NB4 (cell line): ENCODE measurements at places on chromosomes 13 and 19.

GRCh38 chr13:100944791-100945345, 270.3 kb upstream of the TMTC4 start:
- DNase-seq: no peak

- DNase-seq: no peak
Measured at GRCh38 chr13:73850104-73850873, 283.9 kb downstream of the KLF12 start.

DNA sequence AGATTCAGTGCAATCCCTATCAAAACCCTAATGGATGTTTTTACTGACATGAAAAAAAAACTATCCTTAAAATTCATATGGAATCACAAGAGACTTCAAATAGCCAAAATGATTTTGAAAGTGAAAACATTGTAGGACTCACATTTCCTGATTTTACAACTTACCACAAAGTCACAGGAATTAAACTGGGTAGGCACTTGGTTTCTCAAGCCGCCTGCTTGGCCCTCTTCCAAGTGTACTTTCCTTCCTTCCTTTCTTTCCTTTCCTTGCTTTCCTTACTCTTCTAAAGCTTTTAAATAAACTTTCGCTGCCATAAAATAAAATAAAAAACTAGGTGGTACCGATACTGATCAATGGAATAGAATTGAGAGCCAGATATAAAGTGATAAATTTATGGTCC, 21.0 kb upstream of the CD33 start:
- DNase-seq: no peak

- DNase-seq: peak; percentile 33
Measured at GRCh38 chr13:29125934-29126424, 305.8 kb downstream of the MTUS2 start.

GRCh38 chr13:97495678-97496077, 61.7 kb downstream of the RAP2A start:
- DNase-seq: no peak

DNA sequence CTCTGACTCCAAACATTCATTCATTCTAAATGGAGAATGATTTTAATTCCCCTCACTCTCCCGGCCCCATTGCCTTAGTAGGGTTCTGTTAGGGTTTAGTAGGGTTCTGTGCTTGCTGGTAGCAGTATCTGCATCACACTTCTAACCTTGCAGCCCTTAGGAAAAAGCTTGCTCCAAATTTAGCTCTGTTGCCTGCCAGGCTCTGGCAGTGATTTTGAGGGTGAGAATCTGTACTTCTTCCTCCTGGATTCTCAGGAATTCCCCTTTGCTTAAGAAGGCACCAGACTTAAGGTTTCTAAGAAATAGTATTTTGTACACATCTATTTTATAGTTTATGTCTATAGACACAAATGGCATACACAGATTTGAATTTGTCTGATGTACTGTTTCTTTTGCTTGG, 14.7 kb downstream of the B3GLCT start:
- DNase-seq: no peak

- no peak for DNase-seq
Measured at GRCh38 chr13:50521831-50522149, 321.7 kb downstream of the DLEU7 start.

DNA sequence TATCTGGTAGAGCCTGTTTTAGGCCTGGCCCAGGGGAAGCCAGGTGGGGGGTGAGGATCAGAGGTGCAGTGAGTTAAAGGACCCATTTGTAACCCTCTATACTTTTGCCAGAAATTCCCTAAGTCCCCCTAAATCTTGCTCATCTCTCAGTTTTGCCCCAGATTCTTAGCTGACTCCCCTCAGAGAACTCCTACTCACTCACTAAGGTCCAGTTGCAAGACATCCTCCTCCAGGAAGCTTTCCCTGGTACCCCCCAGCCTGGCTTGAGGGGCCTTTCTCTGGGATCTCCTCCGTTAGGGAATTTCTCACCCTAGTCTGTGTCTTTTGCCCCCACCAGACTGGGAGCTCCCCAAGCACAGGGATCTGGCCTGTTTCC, 1.9 kb downstream of the TSKS start:
- DNase-seq: no peak

- no peak for DNase-seq
Measured at GRCh38 chr13:37899753-37900152, 30.2 kb upstream of the TRPC4 start.

DNA sequence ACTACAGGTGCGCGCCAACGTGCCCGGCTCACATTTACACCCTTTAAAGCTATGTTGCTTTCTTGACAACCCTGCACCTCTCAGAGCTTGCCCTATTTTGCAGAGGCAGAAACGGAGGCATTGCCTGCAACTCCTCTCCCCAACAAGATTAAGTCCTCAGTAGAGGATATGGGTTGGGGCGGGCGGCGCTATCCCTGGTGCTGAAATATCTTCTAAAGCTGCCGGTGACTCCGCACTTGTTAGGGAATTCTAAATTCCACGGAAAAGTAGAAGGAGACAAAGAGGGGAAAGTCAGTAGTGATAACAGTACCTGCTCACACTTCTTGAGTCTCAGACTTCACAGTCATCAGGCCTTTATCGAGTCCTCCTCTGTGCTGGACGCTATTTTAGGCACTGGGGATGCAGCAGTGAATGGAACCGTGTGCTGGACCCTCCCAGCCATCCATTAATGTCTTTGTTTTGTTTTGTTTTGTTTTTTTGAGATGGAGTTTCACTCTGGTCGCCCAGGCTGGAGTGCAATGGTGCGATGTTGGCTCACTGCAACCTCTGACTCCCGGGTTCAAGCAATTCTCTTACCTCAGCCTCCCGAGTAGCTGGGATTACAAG, 18.0 kb downstream of the SLC5A5 start:
- peak; percentile 52 for DNase-seq

- no peak for DNase-seq
Measured at GRCh38 chr13:113813749-113814434, 50.0 kb downstream of the GAS6 start.

GRCh38 chr19:8654591-8655339, 24.3 kb downstream of the NFILZ start:
- DNase-seq: peak; percentile 95

- no peak for DNase-seq
Measured at GRCh38 chr13:32751340-32751739, 165.1 kb downstream of the PDS5B start.

- DNase-seq: peak; percentile 11
Measured at GRCh38 chr13:22227895-22228294, 557.0 kb downstream of the FGF9 start.

GRCh38 chr13:42354241-42355091, 82.5 kb downstream of the AKAP11 start:
- DNase-seq: no peak

DNA sequence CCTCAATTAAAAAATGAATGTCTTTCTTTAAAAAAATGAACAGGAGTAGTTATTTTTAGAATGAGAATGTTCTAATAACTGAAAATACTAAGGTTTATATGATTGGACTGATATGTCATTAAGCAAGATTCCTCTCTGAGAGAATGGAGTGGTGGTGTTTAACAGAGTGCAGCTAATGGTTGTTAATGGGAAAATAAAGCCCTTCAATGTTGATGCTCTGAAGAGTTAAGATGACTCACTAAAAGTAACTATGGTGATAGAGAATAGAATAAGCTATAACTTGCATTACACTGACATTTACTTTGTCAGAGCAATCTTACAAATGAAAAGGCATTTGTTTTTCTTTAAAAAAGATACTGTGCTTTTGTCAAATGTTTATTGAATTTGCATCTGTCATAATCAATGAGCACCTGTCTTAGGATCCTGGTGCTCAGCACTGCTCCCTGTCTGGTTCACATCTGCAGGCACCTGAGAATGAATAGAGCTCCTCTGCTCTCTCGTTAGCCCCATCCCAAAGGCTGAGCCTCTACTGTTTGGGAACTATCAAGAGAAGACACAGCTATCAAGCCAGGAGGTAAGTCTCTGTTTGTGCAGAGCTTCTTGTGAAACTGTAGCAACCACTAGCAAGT, 15.1 kb downstream of the PABPC3 start:
- DNase-seq: no peak

- no peak for DNase-seq
Measured at GRCh38 chr13:74662905-74663304, 528.7 kb upstream of the KLF12 start.

- DNase-seq: peak; percentile 23
Measured at GRCh38 chr13:113152984-113153809, 5.3 kb upstream of the PROZ start.

GRCh38 chr13:48656608-48657007, 2.9 kb downstream of the CYSLTR2 start:
- DNase-seq: peak; percentile 54

DNA sequence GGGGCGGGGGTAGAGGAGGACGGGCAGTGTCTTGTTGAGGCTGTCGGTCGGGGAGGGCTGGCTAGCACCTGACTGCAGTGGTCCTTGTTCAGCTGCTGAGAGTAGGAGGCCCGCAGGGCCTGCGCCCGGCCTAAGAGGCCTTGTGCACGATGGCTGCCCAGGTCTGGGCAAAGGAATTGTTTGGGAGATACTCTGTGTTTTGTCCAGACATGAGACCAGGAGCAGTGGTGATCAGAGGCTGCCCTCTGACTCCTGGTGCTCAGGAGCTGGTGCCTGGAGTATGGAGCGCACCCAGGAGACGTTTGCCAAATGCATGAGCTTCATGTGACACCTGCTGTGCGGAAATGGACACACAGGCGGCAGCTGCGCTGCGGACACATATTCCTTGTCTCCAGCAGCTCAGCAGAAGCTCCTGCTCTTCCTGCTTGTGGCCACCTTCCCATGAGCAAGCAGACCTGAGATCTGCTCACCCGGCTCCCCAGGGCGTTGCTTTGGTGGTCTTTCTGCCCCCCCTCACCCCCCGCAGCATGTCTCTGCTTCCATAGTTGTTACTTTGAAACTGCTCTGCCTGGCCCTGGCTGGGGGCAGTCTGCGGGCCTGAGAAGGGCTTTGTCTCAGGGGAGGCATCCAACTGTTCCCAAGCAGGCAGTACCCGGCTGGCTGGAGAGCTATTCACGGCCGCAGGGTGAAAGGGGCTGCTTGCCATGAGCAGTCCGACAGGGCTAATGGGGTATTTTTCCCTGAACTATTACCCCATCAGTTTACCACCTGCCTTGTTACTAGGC, 163.9 kb downstream of the TEX29 start:
- no peak for DNase-seq

DNA sequence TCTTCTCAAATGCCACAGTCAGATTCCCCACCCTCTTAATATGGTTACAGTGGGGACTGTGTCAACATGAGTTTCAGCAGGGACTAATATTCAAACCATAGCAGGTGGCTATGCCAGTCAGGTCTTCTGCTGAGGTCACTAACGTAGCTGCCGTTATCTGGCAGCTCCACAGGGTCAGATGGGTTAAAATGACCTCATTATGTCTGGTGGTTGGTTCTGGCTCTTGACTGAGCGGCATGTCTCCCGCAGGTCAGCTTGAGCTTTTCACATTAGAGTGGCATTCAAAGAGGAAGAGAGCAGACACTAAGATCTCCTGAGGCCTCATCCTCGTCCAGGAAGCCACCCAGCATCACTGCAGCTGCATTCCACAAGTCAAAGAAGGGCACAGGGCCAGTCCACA, 21.4 kb upstream of the IPO5 start:
- no peak for DNase-seq

DNA sequence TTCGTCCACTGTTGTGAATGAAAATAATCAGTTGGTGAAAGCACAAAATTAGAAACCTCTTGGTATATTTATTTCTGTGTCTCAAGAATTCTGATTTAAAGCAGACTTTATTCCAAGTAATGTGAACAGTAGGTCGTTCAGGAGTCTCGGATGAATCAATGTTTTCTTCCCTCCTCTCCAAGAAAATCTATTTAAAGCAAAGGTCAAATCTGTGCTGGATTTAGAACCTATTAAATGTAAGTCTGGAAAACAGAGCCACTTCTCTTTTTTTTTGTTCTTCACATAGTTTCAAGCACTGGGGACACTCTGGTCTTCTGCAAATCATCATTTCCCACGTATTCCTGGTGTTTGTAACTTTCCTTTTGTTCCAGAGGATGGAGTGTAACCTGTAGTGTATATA, 312.7 kb downstream of the ATP8A2 start:
- DNase-seq: no peak

- DNase-seq: no peak
Measured at GRCh38 chr19:2392366-2392765, 32.3 kb downstream of the TMPRSS9 start.

DNA sequence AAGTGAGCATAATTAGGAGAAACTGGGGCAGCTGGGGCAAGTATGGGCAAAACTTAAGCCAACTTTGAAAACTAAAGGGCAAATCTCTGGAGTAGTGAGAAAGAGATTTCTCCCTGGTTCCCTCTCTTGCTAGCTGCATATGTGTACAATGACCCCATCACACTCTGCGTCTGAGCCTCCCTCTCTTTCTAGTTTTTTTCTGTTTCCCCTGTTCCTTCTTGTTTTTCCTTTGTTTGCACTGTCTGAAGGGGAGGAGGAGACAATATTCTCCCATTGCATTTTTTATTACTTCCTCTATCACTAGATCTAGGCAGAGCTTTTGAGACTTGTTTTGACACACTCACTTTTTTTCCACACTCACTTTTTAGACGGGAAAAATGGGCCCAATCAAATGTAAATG, 11.2 kb upstream of the CLDN10 start:
- no peak for DNase-seq

DNA sequence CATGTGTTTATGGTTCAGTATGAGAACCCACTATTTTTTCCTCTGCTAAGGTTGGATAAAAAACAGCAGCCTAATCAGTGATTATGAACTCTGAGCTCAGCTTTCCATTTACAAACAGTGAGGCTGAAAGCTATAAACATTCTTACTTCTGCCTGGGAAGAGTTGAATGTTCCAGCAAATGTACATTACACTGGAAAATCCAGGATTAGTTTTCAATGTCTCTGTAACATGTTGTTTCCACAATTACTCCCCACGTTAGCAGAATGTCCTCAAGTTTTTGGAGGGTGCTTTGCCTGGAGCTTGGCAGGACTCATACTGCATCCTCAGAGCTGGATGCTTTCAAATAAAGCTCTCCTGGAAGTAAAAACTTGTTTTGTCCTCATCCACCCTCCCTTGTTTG, 150.4 kb downstream of the POSTN start:
- DNase-seq: no peak

- no peak for DNase-seq
Measured at GRCh38 chr13:30289533-30289932, 17.8 kb downstream of the KATNAL1 start.

- DNase-seq: no peak
Measured at GRCh38 chr19:918481-919198, 1.5 kb downstream of the KISS1R start.

GRCh38 chr19:21912654-21913053, 76.7 kb upstream of the ZNF43 start:
- DNase-seq: peak; percentile 33
